ENCODE measurements at places on chromosomes 5 and 9. TPM values are rescaled to one million over a fixed set of nuclear protein-coding genes. Genes with fewer than 3 reads are reported as not detected.

HTR4 gene
- total RNA-seq, result not detected

WDR55 gene
- 32.7 TPM for total RNA-seq

LAMC3 gene
- 1.1 TPM for total RNA-seq

LHX3 gene
- 0.09 TPM for total RNA-seq

SPINK5 gene
- not detected for total RNA-seq

ZDHHC11B gene
- total RNA-seq, result 1.2 TPM

DAPK1 gene
- total RNA-seq, result 20.1 TPM

PCDHA13 gene
- 0.04 TPM for total RNA-seq

NR2F1-AS1 gene
- 3.8 TPM for total RNA-seq

DDX4 gene
- total RNA-seq, result not detected

Measured in A549 treated with DMSO at 1 μM for 4 hours (cell line).